Vagina (tissue), 2 donors: ENCODE measurements at places on chromosomes 12 and 14.

DNA sequence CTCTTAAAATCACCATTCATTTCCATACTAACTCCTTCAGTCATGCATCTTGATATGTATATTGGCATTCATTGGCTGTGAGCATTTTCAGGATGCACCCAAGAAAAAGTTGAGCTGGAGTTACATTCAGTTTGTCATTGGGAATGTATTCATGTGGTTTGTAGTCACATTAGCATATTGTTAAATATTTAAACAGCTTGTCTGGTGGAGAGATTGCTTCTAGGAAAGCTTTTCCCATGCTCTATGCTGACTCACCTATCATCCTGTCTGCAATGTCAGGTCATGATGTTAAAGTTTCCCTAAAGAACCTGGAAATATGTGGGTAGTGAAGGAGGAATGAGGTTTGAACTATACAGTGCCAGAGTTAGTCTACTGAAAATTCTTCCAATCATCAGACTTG lies 583.6 kb downstream of the GALC start:
- H3K27me3 ChIP-seq, result no peaks in the 10 kb centered on the region
- no peaks in the 10 kb centered on the region for H3K36me3 ChIP-seq
- H3K27ac ChIP-seq, result no peak overlapping the region
- no peaks in the 10 kb centered on the region for H3K4me1 ChIP-seq
- H3K4me3 ChIP-seq, result no peak overlapping the region

- DNase-seq, result no peak
- H3K27ac ChIP-seq, result no peak overlapping the region
- no peaks in the 10 kb centered on the region for H3K27me3 ChIP-seq
- H3K4me3 ChIP-seq, result no peak overlapping the region
- H3K4me1 ChIP-seq, result no peaks in the 10 kb centered on the region
Measured at GRCh38 chr14:73342670-73343069, 105.4 kb downstream of the PAPLN start.

DNA sequence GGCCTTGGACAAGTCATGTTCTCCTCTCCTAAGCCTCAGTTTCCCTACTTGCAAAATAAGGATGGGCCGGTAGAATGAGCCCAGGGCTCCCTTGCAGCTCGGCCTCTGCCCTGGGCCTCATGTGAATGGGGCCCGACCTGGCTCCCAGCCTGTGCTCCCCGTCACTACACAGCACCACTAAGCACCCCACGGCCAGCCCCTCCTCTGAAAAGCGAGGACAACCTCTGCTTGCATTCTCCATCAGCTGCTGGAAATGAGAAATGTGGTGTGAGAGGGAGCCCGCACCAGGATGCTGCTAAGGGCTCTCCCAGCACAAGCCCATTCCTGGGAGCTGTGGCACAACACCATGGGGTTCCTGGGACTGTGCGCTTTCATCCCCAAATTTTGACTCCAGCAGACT lies 10.2 kb downstream of the SLC25A47 start:
- no peaks in the 10 kb centered on the region for H3K27me3 ChIP-seq
- H3K36me3 ChIP-seq, result peaks cover 16% of the 10 kb centered on the region
- DNase-seq, result no peak
- H3K27ac ChIP-seq, result no peak overlapping the region

- no peaks in the 10 kb centered on the region for H3K36me3 ChIP-seq
- H3K4me3 ChIP-seq, result no peak overlapping the region
- peak; percentile 62 for DNase-seq
- no peaks in the 10 kb centered on the region for H3K27me3 ChIP-seq
Measured at GRCh38 chr12:5556946-5557673, 125.2 kb downstream of the NTF3 start.

DNA sequence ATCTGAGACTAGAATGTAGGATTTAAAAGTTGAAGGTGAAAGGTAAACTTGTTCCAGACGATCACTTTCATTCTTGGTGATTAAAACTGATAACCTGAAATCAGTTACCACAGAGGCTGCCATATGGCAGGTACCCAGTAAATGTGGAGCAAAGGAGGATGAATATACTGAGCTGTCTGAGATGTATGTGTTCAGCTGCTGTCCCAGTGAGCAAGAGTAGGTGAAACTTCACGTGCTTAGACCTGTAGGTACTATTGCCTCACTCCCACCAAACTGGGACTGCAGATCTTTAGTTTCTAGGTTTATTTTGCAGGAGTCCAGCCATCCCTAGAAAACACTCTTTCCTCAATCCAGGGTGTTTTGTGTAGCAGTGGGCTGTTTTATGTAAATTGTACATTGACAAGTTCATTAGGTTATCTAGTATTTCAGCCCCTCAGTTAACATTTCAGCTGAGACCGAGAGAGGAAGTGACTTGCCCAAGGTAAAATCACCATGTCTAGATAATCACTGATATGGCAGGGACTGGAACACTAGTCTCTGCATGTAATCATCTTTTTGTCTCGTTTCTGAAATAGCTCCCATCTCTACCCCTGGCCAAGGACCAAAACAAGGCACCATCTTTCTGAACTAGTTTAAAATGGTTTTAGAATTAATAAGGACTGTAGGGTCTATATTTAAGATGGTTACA lies 62.7 kb downstream of the ATG14 start:
- no peak overlapping the region for H3K4me3 ChIP-seq
- H3K27me3 ChIP-seq, result no peaks in the 10 kb centered on the region
- H3K27ac ChIP-seq, result peak overlapping the region; percentile 38
- peaks cover 55% of the 10 kb centered on the region for H3K4me1 ChIP-seq
- H3K36me3 ChIP-seq, result peaks cover 24% of the 10 kb centered on the region

DNA sequence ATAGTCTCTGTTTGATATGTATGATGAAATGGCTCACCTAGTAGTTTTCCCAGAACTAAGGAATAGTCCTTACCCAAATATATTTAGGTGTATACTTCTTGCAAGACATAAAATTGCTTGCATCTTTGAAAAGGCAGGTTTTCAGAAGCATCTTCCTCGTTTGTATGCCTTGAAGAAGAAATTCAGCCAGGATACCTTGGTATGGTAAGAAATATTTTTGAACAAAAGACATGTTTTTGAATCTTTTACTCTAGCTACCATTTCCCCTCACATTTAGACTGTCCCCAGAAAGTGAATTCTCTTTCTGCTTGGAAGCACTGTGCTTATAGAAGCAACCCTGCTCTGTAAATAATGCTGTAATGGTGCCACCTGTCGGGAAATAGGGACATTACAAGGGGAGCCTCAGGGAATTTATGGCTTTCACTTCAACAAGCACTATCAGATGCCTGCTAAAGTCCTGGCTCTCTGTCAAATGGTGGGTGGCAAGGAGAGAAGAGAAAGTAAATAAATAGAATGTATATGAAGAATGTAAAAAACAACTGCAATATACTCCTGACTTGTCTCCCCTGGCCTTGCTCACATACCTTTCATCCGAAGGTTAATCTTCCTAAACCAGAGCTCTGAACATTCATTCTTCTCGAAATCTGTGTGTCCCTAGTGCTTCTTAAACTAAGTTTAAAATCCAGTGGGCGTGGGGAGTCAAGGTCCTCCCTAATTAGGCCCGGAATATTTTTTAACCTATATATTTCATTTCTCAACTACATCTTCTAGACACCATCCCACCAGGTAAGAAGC lies 6.1 kb downstream of the CCDC184 start:
- DNase-seq, result no peak
- no peaks in the 10 kb centered on the region for H3K36me3 ChIP-seq
- no peak overlapping the region for H3K4me3 ChIP-seq
- H3K4me1 ChIP-seq, result peaks cover 3% of the 10 kb centered on the region
- no peaks in the 10 kb centered on the region for H3K27me3 ChIP-seq

DNA sequence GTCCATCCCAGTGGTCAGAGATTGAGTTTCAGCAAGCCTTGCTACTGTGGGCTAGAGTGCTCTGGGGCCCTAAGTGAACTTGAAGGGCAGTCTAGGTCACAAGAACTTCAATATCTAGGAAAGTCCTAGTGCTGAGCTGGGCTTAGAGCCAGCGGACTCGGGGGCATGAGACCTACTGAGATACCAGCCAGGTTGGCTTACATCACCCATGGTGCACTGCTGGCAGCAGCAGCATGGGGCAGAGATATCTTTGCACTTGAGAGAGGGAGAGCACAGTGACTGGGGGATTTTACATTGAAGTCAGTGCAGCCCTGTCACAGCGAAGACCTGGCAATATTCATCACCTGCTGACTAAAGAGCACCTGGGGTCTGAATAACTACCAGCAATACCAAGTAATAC lies 158.3 kb upstream of the PRKD1 start:
- no peaks in the 10 kb centered on the region for H3K4me1 ChIP-seq
- DNase-seq, result no peak
- H3K36me3 ChIP-seq, result no peaks in the 10 kb centered on the region
- H3K27ac ChIP-seq, result no peak overlapping the region

DNA sequence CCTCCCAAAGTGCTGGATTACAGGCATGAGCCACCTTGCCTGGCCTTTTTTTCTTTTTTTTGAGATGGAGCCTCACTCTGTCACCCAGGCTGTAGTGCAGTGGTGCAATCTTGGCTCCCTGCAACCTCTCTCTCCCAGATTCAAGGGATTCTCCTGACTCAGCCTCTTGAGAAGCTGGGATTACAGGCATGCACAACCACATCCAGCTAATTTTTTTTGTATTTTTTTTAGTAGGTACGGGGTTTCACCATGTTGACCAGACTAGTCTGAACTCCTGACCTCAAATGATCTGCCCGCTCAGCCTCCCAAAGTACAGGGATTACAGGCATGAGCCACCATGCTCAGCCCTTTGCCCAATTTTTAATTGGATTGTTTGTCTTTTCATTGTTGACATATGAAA lies 58.0 kb downstream of the SINHCAF start:
- H3K27me3 ChIP-seq, result no peaks in the 10 kb centered on the region
- H3K36me3 ChIP-seq, result no peaks in the 10 kb centered on the region
- H3K27ac ChIP-seq, result no peak overlapping the region
- H3K4me3 ChIP-seq, result no peak overlapping the region

DNA sequence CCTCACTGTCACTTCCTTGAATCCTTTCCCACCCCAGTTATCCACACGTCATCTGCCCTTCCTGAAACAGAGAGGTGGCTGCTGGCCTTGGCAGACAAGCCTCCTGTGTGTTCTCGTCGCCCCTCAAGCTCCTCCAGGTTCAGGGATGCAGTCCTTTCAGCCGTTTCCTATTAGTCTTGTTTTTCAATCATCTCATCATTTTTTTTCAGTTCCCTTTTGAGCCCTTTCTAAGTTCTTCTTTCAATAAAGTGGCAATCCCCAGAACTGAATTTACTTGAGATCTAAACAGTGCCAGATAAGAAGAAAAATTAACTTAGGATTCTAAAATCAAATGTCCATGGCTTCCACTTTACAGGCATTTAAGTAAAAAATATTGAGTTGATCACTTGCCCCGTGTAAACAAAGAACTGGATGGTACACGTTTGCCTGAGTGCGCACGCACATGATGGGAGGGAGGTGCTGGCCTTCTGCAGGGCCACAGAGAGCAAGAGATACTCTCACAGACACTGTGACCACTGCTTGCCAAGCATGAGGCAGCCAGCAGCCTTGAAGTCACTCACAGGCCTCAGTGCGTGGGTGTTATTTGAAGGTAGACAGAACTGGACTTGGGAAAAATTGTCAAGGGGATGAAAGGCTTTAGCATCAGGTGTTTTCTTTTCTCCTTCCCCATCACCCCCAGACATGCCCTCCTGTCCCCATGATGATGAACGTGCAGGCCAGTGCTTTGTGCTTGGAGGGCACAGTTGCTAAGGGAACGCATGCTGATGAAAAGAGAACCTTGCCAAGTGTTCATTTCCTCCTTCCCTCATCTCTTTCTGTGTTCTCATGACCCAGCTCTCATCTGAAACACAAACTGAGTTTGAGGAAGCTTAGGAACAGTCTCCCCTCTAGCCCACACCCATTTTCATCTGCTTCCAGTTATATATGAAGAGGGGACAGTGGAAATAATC lies 408.3 kb downstream of the EGLN3 start:
- H3K27me3 ChIP-seq, result no peaks in the 10 kb centered on the region
- no peak overlapping the region for H3K4me3 ChIP-seq
- H3K4me1 ChIP-seq, result no peaks in the 10 kb centered on the region
- no peak for DNase-seq
- no peak overlapping the region for H3K27ac ChIP-seq

- DNase-seq, result no peak
- no peaks in the 10 kb centered on the region for H3K27me3 ChIP-seq
- no peak overlapping the region for H3K4me3 ChIP-seq
- H3K27ac ChIP-seq, result no peak overlapping the region
- H3K36me3 ChIP-seq, result no peaks in the 10 kb centered on the region
Measured at GRCh38 chr12:69948851-69949250, 123.8 kb downstream of the MYRFL start.

DNA sequence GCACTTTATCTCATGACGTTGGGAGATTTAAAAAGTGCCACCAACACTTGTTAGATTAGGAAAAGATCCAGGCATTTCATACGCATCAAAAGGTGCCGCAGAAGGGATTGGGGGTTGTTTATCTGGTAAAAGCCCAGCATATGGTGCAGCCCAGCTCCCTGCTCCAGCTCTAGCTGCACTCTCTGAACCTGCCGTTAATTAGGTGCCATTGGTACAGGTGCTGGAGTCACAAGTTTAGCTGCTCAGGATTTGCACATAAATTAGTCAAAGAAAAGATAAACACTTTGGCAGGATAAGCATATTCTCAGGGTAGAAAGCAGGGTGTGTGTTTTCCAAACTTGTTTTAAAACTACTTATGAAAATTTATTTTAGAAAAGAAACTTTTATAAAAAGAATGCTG lies 932.6 kb upstream of the TMEM132C start:
- H3K4me1 ChIP-seq, result no peaks in the 10 kb centered on the region

- DNase-seq, result peak; percentile 100
- H3K4me1 ChIP-seq, result peaks cover 50% of the 10 kb centered on the region
- peak within 1 kb of the TSS; percentile 82 for H3K27ac ChIP-seq
- no peaks in the 10 kb centered on the region for H3K36me3 ChIP-seq
- H3K27me3 ChIP-seq, result no peaks in the 10 kb centered on the region
- H3K4me3 ChIP-seq, result peak within 1 kb of the TSS; percentile 97
Measured at GRCh38 chr14:99480917-99481744, at the start of gene CCNK. Gene CCNK, plus strand, starts transcription at chr14:99481409. Its CDS starts 11,269 bp downstream, at chr14:99492678.

DNA sequence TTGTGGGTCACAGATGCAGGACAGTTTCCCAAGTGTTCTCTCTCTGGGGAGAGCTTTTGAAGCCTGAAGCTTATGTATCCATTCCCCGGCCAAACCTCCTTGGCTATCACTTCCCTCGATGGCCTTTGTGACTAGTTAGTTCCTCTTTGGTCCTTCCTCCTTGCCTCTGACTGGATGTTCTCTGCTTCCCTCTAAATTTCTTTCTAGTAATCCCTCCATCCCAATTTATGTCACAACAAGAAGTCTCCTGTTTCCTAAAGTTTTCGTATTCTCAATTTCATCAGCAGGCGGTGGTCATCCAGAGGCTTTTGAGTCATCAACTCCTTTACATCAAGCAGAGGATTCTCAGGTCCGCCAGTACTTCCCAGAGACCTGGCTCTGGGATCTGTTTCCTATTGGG lies 27.5 kb downstream of the A2ML1 start:
- DNase-seq, result no peak
- H3K4me3 ChIP-seq, result no peak overlapping the region
- no peaks in the 10 kb centered on the region for H3K36me3 ChIP-seq
